ENCODE measurements at places on chromosomes 12 and 14. TPM values are rescaled to one million over a fixed set of nuclear protein-coding genes. Genes with fewer than 3 reads are reported as not detected.
A peak's percentile ranks its signal among the peaks of the same experiment; 100 is the strongest.

RNASE2 gene
- total RNA-seq, result not detected

OASL gene
- total RNA-seq, result under 0.01 TPM

MGST1 gene
- total RNA-seq, result 105 TPM

DNA sequence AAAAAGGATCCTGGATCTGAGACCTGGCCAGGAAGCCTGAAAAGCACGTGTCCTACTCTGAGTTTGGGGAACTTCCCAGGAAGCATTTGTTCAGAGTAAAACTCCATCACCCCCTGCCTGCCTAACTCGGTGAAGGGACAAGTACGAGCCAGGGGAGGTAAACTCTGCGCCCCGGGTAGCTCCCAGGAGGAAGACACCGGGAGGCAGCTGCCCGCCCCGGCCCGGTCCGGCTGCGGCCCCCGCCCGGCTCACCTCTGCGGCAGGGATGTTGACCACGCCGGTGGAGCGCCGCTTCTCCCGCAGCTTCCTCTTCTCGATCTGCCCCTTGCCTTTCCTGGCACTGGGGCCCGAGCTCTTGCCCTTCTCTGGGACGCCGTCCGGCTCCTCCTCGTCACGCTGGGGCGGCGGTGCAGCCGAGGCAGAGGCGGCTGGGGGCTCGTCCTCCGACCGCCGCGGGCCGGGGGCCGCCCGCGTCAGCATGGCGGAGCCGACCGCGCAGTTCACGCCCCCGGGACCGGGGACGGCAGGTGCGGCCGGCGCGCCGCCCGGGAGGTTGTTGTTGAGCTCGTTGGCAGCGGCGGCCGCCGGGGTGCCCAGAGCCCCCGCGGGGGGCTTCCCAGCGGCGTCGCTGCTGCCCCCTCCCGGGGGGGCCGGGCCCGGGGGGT is 1.2 kb downstream of the PAWR start:
- peak; percentile 55 for DNase-seq

DNA sequence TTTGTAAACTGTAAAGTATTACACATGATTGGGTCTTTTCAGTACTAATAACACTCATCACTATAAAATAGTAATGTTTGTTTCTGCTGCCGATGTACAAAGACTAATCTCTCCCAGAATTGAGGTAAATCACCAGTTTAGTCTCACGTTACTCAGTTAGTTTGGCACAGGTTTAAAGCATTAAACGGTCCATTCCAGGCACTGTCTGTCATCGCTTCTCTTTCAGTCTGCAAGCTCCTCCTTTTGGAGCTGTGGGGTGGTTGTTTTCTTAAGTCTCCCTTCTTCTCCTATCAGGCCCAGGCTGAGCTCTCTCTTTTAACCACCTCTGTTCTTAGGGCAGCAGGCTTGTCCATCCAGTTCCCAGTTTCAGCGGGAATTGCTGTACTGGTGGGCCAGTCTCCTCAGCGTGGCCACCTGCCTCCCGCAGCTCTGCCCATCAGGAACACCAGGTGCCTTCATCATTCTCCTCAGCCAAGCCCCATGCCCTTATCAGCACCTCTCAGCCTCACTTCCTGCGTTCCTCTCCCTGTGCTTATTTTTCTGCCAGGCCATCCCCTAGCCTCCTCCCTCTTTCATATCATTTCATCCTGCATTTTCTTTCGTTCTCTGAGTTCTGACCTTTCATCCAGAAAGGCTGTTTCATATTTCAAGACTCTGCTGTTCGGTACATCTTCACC is 149.0 kb downstream of the TGFB3 start:
- DNase-seq, result peak; percentile 87

- no peak for DNase-seq
Measured at GRCh38 chr14:99595034-99595433, 9.0 kb downstream of the CCDC85C start.

DNA sequence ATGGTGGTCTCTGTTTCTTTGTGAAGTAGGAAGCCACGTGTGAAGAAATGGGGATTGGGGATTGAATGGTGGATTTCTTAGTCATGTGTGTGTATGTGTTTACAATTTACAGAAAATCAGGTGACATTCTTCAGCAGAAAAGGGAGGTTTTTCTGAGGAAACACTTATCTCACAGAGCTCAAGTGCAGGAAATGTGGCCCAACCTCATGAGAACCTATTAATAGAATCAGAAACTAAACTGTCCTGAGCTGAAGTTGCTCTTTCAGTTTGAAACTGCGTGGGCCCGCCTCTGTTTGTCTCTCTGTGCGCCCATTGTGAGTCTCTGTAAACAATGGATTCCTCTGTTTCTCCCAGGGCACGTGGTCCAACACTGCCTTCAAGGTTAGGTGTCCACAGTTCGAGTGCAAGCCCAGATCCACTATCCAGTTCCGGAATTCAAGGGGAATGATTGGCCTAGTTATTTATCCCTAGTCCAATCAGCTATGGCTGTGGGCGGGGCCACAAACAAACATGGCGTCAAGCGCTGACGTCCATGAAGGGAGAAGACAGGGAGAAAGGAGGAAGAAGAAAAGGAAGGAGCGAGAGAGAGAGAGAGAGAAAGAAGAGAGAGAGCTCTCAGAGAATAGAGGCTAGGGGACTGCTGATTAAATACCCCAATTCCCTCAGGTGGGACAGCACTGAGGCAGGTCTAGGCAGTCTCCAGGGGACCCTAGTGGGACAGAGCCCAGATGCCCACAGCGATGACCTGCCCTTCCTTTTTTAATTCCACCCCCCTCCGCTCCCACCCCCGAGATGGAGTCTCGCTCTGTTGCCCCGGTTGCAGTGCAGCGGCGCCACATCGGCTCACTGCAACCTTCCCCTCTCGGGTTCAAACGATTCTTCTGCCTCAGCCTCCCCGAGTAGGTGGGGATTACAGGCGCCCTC is 31.4 kb upstream of the C12orf76 start:
- peak; percentile 39 for DNase-seq

Data from IMR-90 (cell line).